Stimulated activated CD8-positive, alpha-beta memory T cell treated with anti-CD3 and anti-CD28 coated beads, Interleukin-7, amount 100 ng/mL, for 1 hour (primary cell): ENCODE measurements at places on chromosomes 3 and 15.

DNA sequence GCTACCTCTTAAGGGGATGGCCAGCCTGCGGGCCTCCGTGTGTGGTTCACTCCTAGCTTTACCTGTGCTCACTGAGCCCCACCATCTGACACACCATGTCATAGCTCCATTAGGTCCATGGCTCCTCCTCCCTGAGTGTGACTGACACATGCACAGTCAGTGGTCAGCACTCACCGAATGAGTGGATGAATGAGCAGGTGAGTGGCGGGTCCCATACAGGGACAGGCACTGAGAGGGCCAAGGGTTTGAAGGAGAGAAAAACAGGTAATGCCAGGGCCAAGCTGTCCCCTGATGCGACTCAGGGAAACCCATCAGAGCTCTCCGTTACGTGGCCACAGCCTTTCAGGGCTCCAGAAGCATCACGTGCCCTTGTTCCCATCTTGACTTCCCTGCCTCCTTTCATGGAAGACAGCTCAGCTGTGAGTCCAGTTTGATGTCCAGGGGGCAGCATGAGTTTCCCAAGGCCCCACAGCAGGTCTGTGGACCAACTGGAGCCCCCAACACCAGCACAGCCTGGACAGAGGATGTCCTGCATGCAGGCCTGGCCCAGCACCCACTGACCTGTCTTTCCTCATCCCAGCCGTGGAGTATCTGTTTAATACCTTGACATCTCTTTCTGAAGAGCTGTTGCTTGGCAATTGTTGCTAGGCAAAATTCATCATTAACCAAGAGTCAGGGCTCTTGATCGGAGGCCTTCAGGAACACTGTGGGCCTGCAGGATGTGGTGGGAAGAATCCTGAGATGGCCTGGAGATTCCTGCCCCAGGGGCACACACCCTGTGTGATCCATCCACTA is 84.4 kb downstream of the PLXNA1 start:
- no peak for DNase-seq

GRCh38 chr3:60219501-60219900 is 1031.8 kb downstream of the FHIT start:
- DNase-seq, result no peak

DNA sequence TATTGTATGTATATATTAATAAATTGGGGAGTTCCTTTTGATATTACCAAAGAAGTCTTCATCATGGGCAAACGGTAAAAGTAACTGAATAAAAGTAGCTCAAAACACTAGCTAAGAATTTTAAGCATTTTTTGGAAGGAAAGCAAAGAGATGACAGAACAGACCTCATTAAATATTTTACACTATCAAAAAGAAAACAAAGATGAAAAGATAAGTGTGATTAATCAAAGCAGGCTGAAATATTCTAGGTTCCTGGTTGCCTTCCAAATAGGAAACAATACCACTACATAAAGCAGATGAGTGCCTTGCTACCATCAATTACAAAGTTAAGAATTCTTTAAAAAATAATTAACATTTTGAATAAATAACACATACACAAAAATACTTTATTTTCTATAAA is 3.6 kb downstream of the NKIRAS1 start:
- no peak for DNase-seq

- no peak for DNase-seq
These were observed 190.7 kb upstream of the GBE1 start for GRCh38 chr3:81952141-81952540.

DNA sequence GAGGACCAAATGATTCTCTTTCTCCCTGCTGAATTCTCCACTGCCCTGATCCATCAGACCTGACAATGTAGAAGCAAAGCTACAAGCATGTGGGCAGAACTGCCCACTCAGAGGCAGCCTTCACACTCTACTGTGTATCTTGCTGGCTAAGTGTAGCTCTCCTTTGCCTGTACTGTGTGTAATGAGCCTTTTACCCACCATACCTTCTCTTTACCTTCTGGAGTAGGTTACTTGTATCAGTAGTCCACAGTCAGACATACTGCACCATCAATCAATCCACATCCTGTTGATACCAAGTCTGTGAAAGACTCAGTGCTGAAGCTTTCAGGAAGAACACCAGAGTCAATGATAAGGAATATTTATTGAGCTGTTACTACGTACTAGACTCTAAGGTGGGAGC is 440.7 kb upstream of the ARHGEF26 start:
- DNase-seq, result no peak

- DNase-seq, result no peak
These were observed 27.8 kb upstream of the ARHGEF3 start for GRCh38 chr3:56829533-56829932.

GRCh38 chr3:127747066-127747465 is 74.3 kb downstream of the ABTB1 start:
- DNase-seq, result no peak

DNA sequence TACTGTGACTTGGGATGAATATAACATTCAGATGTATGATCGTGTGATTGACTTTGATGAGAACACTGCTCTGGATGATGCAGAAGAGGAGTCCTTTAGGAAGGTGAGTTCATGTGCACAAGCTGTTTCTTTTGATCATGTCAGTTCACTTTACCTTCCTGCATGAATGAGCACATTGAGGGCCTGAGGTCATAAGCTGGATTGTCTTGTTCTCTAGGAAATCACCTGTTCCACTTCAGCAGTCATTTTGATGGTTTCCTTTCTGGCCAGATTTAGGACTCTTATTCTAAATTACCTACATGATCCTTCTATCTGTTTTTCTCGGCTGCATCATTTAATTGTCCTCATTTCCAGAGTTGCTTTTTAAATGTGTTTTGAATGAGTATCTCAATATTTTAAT is 4.1 kb downstream of the RCN2 start:
- DNase-seq, result no peak

GRCh38 chr3:77039606-77040171 is at the start of gene ROBO2:
Gene ROBO2 (plus strand): TSS chr3:77040099. CDS start chr3:77040786, 687 bp downstream.
- DNase-seq, result no peak

- DNase-seq, result no peak
These were observed 151.3 kb downstream of the LPP start for GRCh38 chr3:188305220-188305619.

GRCh38 chr3:36633060-36633459 is 131.3 kb downstream of the DCLK3 start:
- DNase-seq, result no peak

GRCh38 chr3:65669163-65669875 is 369.4 kb downstream of the MAGI1 start:
- no peak for DNase-seq

DNA sequence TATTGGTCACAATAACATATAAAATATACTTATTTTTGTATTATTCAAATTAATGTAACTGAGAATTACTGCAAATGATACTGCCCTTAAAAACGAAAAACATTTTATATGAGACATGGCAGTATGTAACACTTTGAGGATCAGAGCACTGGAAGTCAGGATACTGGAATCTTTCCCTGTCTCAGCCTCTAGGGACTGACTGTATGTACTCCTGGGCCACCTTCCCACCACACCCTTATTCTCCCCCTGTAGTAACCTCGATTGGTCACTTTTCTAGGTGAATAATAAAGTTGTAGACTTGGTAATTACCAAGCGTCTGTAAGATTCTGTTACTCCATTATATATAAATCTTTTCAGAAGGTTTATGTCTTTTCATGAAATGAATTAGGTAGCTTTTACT is 43.0 kb downstream of the LRRC49 start:
- DNase-seq, result no peak

DNA sequence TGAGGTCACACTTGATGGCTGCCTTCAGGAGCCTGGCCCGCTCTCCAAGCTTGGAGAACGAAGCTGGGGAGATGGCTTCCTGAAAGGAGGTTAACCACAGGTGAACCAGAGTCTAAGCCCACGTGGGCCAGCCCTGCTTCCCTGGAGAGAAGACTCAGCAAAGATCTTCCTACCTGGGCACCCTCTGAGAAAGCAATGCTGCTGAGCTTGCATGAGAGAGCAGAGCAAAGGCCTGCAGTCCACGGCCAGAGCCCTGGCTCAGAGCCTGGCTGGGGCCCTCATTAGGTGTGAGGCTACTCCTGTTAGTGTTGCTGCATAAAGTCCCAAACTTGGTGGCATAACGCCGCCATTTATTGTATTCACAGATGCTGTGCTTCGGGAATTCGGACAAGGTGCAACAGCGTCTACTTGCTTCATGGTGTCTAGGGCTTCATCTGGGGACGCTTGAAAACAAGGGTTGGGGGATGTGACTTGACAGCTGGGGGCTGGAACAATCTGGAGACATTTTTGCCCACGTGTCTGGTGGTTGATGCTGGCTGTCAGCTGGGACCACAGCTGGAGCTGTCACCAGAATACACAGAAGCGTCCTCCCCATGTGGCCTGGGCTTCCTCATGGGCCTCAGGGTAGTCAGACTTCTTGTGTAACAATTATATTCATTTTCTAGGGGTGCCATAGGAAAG is 87.9 kb upstream of the MEF2A start:
- DNase-seq, result no peak

DNA sequence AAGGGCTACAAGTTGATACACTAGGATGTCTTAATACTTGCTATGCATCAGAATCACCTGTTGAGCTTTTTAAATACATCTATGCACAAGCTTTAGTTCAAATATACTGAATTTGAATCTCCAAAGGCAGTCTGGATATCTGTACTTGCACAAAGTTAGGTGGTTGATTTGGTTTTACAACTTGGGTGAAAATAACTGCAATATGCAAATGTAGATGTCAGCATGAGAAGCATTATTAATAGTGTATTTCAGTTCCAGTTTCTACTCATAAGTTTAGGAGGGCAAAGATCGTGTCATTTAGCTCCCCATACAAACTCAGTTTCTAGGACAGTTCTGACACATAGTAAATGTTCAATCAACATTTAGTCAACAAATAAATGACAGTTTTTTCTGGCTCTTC is 25.6 kb downstream of the IQCB1 start:
- no peak for DNase-seq

GRCh38 chr3:192409201-192409837 is 318.0 kb downstream of the FGF12 start:
- no peak for DNase-seq

DNA sequence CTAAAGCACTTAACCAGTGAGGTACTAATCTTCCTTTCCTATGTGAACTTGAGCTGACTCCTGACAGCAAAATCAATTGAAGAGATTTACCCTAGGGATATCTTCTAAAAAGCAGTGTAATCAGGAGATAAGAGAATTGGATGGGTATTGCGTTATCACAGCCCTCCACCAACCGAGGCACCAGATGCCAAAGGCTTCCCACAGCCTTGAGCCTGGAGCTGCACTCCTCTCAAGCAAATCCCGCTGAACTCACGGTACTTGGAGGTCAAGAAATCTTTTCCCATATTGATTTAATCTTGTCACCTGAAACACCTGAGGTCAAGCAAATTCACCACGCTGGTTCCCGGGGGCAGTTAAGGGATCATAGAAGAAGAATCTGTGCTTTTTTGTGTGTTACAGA is 346.8 kb downstream of the TBL1XR1 start:
- DNase-seq, result no peak

DNA sequence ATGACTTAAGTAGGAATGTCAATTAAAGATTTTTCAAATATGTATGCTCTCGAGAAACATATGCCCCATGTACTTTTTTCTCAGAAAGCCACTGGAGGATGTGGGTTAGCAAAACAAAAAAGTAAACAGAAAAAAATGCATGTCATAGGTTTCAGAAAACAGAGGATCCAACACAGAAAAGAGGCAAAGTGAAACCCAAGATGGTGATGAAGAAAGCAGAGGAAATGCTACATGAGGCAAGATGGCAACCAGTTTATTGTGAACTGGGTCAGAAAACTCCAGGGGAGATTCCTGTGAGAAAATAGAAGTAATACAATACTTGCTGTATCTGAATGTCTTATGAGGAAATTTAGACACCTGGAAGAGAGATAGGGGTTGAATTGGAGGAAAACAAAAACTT is 30.8 kb upstream of the EOMES start:
- DNase-seq, result no peak

DNA sequence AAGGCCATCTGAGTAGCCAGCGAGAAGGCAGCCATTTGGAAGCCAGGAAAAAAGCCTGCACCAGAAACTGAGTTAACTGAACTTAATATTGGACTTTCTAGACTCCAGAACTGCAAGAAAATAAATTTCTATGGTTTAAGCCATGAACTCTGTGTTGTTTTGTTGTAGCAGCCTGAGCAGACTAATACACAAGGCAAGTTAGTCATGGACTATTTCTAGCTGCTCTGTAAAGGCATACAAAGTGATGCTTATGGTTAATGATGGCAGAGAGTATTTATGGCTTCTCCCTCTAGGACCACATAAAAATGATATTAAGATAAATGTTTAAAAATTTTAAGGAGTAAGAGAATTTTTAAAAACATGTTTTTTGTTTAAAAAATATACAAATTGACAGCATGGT is 37.1 kb downstream of the PROS1 start:
- no peak for DNase-seq

DNA sequence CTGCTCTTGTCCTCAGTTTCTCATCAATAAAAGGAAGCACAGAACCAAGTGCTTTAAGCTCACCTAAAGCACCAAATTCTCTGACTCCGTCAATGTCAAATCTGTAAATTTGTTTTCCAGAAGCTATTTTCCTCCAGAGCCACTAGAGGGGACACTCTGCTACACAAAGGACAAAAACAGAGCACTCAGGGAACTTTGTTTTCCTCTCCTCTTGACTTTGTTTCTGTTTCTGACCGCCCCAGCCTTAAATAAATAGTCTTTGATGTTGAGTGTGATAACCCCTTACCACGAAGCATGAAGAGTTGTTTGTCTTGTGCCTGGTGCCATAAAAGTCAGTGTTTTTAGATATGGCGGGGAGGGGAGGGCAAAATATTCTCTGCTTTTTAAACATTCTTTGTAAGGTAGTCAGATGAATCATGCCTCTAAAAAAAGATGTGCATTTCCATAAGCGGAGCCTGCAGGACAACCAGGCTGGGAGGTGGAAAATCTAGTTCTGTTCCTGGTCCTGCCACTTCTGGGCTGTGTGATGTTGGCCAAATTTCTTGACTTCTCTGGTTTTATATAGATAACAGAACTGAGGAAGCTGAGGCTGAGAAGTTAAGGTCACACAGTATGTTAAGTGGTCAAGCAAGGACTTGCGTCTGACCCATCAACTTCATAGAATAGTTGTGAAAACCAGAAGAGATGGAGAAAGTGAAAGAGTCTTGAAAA is 7.3 kb upstream of the ZBTB38 start:
- DNase-seq, result no peak

- no peak for DNase-seq
These were observed 265.9 kb downstream of the TJP1 start for GRCh38 chr15:29556380-29556779.
